ENCODE measurements at places on chromosomes 7 and 10.

DNA sequence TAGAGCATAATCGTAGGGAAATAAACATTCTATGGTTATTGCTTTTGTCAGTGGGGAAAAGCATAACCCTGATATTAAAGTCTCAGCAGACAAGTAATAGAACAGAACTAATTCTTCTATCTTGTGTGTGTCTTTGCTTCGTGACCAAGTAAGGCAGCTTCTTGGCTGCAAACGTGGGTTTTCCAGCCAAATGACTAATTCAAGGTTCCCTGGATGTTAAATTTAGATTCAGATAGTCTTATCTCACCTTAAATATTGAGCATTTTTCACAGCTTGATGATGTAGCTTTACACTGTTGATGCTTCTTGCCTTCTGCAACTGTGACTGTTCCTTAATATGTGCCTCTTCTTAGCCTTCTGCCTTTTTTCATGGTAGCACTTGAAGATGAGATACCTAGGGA, 113.0 kb downstream of the EXOC4 start:
- peak; percentile 80 for DNase-seq

DNA sequence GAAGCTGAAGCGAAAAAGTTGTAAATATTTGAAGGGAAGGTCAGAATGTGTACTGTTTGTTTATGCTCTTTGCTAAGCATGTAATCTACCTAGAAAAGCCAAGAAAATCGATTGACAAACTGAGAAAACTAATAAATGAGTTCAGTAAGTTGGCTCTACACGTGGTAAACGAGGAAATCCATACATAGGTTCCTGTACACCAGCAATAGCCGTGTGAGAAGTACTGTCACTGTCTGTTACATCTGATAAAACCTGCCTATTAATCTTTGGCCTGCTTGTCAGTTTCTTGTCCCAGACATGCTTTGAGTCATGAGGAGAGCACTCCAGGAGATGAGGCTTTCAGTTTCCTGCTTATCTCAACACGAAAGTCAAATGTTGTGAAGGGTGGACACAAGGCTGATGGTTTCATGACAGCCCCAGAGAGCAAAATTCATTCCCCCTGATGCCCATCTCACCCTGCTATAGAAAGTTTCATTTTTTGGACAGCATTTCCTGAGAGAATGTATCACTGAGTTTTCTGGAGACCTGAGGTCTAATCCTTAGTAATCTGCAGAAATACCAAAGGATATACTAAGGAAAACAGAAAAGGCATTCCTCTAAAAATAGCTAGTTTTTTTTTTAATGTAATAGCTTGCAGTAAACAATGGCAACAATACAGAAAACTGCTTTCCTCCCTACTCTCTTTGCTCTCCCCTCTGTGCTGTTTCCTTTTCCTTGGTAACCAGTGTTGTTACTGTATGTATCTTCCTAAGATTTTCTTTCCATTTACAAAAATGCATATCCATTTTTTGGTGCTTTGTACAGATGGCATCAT, 18.8 kb downstream of the BMPR1A start:
- DNase-seq: no peak

DNA sequence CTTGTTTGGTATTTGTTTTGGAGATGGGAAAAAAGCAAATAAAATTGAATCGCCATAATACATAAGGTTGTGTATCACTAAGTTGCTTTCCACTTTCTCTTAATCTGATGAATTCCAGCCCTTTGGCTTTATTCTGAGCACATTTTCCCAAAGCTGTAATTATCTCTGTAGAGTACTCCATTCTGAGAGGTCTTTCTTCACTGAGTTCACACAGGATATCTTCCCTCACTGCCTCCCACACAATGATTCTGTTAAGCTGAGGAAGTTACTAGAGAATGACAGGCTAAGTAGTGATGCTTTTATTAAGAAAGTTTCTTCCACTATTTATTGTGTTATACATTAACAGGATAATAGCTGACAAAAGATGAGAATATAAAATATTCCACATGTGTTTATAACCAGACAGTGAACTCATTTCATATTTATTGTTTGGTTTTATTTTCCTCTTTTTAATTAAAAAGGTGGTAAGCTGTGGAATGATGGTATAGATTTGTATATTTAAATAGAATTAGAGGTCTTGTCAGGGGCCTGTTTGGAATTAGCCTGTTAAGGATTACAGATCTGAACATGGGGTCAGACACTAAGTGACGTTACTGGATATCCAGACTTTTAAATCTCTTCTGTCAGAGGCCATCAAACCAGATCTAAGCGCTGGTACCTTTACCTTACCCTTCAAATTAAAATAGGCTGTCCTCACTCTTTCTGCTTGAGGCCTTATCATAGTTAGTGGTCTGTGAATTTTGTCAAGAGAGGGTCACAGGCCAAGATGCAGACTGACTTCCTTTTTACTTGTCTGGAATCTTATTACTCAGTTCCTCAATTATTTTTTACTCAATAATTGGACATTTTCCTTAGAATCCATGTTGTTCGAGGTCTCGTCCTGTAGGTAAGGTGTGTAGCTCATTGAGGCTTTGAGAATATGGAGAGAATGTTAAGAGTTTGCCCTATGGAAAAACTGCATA, 8.4 kb downstream of the PLXDC2 start:
- DNase-seq: no peak

DNA sequence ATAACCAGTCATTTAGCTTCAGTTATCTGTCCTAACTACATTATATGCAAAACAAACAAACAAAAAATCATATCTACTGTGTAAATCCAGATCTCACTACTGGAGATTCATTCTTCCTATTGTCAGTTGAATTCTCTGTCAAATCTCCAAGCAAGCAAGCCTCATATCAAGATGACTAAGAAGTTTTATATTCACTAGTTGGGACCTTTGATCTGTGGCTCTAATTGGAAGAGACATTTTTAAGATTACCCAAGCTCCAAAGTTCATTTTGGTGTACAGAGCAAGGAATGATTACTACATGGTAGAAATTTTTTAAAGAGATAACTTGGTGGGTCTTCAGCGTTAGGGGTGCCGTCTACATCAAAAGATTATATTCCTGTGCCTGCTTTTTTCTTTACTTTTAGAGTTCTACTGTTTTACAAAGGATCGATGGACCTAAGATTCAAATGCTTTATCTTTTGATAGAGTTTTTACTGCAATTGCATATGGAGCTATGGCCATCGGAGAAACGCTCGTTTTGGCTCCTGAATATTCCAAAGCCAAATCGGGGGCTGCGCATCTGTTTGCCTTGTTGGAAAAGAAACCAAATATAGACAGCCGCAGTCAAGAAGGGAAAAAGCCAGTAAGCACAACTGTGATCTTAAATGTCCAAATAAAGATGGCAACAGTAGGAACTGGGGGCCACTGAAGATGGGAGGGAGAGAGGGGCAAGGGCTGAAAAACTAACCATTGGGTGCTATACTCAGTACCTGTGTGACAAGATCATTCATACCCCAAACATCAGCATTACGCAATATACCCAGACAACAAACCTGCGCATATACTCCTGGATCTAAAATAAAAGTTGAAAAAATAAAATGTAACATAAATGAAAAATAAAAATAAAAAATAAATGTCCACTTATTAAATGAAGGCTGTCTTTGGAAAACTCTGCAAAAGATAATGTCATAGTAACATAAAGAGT, 47.9 kb downstream of the SP8 start:
- no peak for DNase-seq

- DNase-seq: no peak
These were observed 97.9 kb downstream of the GAD2 start for GRCh38 chr10:26314265-26315013.

GRCh38 chr7:51308696-51309095, 7.9 kb downstream of the COBL start:
- no peak for DNase-seq

DNA sequence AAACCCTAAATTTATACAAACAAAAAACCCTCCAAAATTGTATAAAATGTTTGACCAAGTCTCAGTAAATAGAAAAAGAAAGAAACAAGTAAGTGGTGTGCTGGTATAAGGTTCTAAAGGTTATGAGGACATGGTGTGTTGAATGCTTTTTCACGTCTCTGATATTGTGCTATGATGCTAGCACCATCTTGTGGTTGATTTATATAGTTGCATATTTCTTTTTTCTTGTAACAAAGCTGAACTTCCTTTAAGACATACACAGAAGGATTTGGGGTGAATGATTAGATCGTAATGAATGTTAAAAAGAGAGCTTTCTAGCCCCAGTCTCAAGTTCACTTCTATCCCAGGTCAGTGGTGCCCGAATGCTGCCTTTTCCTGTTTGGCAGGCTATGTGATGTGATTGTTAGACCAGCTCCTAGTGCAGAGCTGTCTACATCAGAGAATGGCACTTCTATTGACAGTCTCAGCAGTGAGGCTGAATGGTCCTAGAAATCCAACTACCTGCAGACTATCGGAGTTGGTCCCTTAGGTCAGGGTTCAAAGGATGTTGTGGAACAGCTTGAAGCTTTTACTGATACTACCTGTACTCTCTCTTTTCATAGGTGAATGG, 25.0 kb downstream of the VTI1A start:
- DNase-seq: peak; percentile 32

DNA sequence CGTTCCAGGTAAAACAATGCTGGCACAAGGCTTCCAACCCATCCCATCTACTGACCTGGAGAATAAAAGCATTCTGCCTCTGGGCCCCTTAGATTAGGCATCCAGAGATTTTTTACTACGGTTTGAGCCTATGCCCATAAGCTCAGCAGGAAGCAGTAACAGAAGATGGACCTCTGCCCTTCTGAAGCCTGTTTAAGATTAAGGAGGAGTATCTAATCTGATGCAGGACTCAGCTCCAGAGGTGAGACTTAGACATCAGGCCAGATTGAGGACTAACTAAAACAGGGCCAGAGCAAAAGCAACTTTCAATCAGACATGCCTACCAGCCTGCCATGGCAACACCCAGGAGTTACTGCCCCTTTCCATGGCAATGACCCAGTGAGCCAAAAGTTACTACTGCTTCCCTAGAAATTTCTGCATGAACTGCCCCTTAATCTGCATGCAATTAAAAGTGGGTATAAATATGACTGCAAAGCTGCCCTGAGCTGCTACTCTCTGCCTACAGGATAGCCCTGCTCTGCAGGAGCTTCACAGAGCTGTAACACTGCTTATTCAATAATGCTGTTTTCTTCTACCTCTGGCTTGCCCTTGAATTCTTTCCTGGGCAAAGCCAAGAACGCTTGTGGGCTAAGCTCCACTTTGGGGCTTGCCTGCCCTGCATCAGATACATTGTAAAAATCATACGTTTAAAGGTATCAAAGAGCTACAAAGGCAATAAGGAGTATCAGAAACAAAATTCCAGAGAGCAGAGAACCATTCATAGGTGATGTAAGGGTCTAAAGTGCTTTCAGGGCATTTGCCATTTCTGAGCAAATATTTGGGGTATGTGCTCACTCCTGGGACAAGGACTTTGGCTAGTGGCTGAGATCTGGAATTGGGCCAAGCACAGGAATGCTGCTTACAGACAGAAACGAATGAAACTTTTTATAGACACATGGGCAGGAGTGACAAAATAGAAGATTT, 25.0 kb upstream of the CNNM1 start:
- no peak for DNase-seq
